ENCODE measurements at places on chromosomes 7 and 10. TPM values are rescaled to one million over a fixed set of nuclear protein-coding genes. Genes with fewer than 3 reads are reported as not detected.
A peak's percentile ranks its signal among the peaks of the same experiment; 100 is the strongest.

Gene PAPSS2
- total RNA-seq: 1.1 TPM

Gene PAPOLB
- not detected for total RNA-seq

Gene C10orf95
- 0.54 TPM for total RNA-seq

- peak; percentile 28 for DNase-seq
Measured at GRCh38 chr7:711093-711921, 15.2 kb upstream of the DNAAF5 start.

DNA sequence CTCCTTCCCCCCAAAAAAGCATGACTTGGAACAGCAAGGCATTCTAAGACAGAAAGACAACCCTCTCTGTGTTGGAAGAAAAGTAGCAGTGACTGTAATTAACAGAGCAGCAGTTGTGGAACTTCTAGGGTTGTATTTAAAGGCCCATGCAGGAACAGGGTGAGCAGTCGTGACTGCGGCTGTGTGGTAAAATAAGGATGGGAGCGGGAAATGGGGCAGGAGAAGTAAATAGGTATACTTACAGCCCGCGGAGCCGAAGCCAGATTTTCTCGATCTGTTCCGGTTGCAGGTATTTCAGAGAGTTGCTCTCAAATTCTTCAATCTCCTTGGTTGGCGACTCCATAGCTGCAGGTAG is 179 bp downstream of the PDE1C start:
- no peak for DNase-seq
